Cerebellar cortex (tissue), 1 donor: ENCODE measurements at places on chromosomes 6 and 20.

GRCh38 chr6:52305948-52306767 is 21.6 kb upstream of the MCM3 start:
- no peak for DNase-seq

GRCh38 chr20:48060841-48061720 is 275.8 kb upstream of the SULF2 start:
- DNase-seq, result no peak

DNA sequence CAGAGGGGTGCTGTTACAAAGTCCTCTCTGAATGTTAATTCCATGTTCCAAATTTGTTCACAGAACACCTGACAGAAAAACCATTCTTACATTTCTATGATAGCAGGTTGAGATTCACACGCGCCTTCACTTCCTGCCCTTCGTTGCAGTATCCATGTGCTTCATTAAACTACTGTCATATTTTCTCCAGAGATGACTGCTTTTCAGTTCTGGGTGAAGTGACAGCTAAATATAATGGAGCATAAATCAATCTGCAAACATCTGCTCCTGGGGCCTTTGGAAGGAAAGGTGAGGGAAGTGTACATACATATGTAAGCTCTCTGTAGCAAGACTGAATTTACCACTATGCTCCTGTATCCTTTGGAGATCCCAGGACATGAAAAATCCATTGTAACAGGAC is 750.2 kb downstream of the HDGFL1 start:
- no peak for DNase-seq

DNA sequence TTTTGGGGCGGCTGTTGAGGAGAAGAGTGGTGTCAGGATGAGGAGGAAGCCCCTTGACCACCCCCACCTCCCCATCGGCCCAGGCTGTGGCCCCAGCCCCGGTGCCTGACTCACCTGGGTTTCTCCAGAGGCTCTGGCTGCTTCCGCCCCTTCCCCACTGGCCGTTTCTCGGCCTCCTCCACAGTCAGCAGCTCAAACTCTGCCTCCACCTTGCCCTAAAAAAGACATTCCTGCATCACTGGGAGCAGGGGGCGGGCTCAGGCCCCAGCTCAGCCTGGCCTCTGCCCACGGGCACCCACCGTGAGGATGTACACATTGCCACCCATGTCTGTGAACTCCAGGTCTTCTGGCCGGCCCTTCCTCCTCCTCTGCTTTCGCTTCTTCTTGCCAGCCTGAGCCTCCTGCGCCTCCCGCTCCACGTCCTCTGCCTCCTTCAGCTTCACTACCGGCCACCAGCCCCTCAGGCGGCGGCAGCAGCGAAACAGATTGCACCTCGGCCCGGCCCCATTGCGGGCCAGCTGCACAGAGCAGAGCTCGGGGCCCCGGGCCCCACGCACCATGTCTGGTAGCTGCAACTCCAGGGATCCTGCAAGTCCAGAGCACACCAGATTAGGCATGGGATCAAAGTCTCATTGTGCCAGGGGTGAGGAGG is 17.3 kb downstream of the ERGIC3 start:
- no peak for DNase-seq

GRCh38 chr6:110649704-110650103 is 165.6 kb downstream of the CDK19 start:
- DNase-seq, result no peak

DNA sequence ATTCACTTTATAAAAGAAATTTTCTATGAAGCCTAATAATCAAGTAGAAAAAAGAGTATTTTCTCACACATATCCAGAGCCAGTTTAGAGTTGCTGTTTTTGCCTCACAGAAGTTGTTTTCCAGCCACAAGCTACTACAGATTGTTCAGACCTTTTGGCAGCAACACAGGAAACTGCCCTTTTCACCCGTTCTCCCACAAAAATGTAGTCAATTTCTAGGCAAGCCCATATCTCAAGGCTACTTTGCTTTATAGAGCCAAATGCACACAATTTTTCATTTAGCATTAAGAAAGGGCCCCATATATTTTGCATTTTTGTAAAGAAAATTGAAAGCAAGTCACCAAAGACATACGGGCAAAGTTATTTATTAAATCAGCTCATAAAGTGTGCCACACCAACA is 49.5 kb downstream of the EPB41L2 start:
- no peak for DNase-seq

DNA sequence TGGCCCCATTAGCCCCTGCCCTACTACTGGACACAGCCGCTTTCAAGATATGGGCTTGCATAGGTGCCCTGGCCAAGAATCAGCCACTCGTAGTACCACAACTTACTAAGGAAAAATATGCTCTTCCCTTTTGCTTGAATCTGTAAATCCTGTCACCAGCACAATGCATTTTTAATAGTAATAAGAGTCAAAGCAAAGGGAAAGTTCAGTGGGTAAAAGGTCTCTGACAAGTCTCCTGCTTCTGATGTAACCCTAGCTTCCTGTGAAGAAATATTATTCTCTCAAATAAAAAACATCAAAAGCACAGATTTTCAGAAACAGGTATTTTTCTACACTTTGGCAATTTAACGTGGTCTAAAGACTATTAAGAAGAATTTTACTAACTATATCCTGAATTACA is 373.8 kb downstream of the GJA1 start:
- DNase-seq, result no peak

GRCh38 chr6:110898111-110898510 is 23.5 kb downstream of the AMD1 start:
- DNase-seq, result no peak

DNA sequence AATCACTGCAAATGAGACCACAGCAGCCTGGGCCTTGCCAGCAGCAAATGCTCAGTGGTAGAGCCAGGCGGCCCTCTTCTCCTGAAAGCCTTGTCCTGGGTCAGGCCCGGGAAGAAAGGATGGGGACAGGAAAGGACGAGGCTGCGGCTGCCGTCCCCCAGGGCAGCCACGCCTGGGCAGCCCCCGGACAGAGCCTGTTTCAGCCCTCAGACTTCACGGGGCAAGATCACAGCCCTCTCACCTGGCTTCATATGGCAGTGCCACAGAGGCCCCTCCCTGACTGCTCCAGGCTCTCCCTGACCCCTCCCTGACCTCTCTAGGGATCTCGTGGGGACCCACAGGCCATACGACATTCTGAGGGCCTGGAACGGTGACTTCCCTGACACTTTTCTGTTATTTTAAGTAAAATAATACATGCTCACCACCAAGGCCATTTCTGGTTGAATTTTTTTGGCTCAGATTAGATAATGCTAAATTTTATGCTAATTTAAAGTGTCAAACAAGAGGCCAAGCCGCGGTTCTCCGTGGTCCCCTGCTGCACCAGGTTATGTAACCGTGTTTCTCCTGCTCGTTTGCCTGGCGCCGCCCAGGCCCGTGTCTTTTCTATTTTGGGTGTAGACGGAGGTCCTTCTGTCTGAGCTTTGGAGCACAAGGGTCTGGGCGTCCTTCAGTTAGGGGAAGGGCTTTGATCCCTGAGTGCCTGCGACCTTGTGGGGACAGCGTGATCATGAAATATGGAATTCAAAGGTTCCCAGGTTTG is 59.9 kb upstream of the BHLHE23 start:
- DNase-seq, result peak; percentile 46

- no peak for DNase-seq
Observed at GRCh38 chr6:111269401-111269970, 182.2 kb downstream of the SLC16A10 start.

GRCh38 chr6:35209081-35209480 is 4.7 kb upstream of the SCUBE3 start:
- DNase-seq, result no peak

DNA sequence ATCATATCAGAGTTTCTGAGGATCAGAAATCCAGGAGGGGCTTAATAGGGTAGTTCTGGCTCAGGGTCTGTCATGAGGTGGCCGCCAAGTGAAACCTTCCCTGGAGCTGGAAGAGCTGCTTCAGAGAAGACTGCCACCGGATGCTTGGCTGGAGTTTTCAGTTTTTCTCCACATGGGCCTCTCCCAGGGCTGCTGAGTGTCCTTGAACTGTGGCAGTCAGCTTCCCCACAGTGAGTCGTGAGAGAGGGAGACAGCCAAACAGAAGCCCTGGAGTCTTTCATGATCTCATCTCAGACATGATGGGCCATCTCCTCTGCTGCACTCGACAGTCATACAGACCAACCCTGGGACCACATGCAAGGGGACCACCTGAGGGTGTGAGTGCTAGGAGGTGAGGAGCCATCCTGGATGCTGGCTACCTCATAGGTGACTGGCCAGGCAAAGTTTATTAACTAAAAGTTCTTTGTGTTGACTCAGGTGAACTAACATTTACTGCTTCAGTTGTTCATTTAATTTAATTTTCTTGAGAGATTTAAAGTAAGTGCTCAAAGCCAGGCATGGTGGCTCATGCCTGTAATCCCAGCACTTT is 71.5 kb downstream of the SHLD1 start:
- no peak for DNase-seq

DNA sequence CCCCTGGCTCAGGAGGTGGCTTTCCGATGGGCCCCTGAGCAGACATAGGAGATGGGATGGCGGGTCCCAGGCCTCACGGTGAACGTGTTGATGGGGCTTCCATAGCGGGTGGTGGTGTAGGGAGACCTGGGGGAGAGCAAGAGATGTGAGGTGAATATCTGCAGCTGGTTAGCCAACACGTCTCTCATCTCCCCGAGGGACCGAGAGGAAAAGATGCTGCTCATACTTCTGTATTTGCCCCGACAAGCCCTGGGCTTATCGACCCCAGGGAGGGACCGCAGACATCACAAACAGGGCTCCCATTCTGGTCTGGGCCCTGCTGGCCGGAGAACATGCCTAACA is 38.7 kb downstream of the C6orf132 start:
- no peak for DNase-seq

GRCh38 chr6:797479-798077 is 104.6 kb upstream of the EXOC2 start:
- peak; percentile 65 for DNase-seq

DNA sequence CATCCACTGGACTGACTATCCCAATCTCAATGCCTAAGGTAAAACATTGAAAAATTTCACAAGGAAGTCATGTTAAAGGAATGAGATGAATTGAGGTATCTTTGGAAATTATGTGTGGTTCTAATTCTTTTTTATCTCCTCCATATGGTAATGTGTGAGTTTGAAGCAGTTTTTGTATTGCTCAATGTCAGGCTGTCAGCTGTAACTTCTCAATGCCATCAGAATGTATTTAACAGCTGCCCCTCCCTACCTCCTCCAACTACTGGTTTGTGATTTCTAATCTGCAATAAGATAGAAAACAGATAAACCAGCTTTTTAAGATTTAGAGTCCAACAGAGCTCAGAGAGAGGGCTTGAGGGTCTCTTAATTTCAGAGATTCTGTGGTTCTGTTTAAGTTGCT is 1005.8 kb upstream of the ADGRB3 start:
- no peak for DNase-seq

- DNase-seq, result no peak
Observed at GRCh38 chr6:40606526-40606925, 19.4 kb upstream of the LRFN2 start.

DNA sequence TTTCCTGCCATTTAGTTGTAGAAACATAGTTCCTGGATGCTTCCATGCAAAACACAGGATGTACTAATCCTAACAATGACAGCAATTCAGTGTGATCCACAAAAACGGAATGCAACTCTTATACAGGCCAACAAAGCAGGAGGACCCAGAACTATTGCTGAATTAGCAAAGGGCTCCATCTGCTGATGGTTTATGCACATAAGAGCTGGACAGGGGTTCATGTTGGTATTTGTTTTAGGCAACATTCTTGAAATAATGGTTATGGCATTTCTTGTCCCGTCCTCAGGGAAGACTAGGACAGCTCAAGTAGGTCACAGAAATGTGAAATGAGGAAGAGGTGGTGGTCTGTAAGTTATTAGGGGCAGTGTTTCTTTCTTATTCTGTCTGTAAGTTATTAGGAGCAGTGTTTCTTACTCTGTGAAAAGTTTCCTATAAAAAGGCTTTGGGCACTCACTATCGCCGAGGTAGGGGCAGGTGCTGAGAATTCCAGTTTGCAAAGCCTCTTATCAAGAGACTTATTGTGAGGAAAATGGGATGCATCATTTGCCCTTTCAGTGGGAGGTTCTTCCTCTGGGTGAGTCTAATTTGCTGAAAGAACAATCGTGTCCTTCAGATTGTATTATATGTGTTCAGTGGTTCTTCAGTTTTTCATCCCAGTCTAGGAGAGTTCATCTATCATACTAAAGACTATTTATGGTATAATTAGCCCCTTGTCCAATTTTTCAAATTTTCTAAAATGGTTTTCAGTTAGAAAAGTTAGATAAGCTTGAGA is 171.1 kb downstream of the MCHR2 start:
- peak; percentile 72 for DNase-seq

DNA sequence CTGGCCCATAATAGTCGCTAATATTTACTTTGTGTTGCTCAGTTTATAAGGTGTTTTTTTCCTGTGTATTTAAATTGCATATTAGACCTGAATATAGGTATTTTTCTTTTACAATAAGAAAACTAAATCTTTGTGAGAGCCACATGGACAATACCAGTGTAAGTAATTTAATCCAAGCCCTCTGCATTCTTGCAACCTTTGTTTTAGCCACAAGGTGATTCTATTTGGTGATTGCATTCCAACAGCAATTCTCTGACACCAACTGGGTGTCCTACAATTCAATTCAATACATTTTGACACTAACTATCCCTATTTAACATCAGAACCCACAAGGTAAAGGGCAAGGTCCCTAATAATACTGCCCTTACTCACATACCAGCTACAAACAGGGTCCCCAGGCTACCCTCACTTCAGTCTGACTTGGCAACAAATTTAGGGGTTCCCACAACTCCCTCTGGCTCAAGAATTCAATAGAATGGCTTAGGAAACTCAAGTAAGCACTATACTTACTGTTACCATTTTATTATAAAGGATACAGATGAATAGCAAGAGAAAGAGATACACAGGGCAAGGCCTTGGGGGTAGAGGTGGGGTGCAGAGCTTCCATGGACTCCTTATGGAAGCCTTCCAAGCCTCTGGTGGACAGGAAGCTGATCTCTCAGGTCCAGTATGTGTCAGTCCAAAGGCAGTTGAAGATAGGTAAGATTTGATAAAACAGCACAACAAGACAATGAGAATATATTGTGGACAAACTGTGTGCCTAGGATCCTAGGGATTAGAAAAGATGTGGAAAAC is 169.3 kb downstream of the CD83 start:
- DNase-seq, result no peak

DNA sequence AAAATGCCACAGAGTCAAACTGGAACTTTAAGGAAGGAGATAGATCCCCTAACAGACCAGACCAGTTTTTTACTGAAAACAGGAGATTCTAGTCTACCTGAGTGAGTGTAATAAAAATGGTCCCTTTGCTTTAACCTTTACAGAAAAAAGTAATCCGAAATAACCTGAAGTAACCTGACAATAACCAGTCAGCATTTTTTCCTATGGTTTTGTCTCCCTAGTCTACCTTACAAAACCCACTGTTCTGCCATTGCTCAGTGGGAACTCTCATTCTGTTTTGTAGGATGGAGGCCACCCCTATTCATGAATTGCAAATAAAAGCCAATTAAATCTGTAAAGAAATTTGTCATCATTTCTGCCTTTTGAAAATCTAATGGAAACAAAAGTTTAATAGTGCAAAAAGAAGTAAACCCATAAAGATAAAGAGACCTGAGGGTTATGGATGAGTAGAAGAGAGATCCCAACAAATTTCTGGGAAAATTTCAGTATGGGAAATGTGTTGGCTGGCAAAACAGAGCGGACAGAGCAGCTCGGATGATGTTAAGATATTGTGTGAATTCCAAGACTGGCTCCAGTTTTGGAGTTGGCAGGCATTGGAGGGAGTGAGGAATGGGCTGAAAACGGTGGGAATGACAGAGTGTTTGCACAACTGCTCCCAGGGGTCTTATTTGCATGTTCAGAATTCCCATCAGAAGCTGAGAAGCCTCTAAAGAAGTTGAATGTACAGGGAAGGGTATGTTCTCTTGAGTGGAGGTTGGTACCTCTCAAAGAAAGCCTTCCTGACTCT is 104.7 kb upstream of the RALGAPA2 start:
- no peak for DNase-seq

GRCh38 chr20:53896041-53896440 is 174.4 kb downstream of the BCAS1 start:
- no peak for DNase-seq
